ENCODE measurements at places on chromosomes 6 and 20.

GRCh38 chr6:128271011-128271410, 249.4 kb downstream of the PTPRK start:
- no peak overlapping the region for H3K27ac ChIP-seq
- H3K36me3 ChIP-seq, result no peaks in the 10 kb centered on the region
- no peak overlapping the region for H3K4me3 ChIP-seq
- no peaks in the 10 kb centered on the region for H3K27me3 ChIP-seq
- H3K4me1 ChIP-seq, result peaks cover 21% of the 10 kb centered on the region

DNA sequence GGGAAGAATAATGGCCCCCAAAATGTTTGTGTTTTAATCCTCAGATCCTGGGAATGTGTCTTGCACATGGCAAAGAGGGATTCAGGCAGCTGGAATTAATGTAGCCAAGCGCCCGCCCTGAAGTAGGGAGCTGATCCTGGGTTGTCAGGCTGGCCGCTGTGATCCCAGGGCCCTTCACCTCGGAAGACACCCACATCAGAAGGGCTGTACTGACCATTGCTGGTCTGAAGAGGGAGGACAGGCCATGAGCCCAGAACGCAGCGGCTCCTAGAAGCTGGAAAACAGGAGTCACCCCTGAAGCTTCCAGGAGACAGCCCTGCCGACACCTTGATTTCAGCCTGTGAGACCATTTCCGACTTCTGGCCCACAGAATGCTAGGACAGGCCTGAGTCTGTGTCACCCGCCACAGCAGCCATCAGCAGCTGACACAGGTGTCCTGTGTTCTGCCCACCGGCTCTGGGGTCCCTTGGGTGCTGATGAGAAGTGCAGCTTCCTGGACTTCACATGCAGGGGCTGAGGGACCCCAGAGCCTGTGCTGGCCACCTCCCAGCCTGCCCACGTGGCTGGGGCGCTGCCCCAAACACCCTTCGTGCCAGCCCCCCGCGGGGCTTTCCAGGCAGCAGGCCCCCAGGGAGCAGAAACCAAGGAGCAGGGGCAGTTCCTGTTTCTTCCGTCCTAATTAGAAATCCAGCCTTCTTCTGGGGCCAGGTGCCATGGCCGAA, 86.3 kb downstream of the ERMARD start:
- H3K4me3 ChIP-seq, result no peak overlapping the region
- no peaks in the 10 kb centered on the region for H3K27me3 ChIP-seq
- DNase-seq, result peak; percentile 44
- no peaks in the 10 kb centered on the region for H3K36me3 ChIP-seq
- H3K4me1 ChIP-seq, result no peaks in the 10 kb centered on the region
- H3K27ac ChIP-seq, result no peak overlapping the region

GRCh38 chr6:9783567-9783966, 631.3 kb downstream of the TFAP2A start:
- H3K4me1 ChIP-seq, result no peaks in the 10 kb centered on the region
- no peak overlapping the region for H3K4me3 ChIP-seq
- no peak for DNase-seq

DNA sequence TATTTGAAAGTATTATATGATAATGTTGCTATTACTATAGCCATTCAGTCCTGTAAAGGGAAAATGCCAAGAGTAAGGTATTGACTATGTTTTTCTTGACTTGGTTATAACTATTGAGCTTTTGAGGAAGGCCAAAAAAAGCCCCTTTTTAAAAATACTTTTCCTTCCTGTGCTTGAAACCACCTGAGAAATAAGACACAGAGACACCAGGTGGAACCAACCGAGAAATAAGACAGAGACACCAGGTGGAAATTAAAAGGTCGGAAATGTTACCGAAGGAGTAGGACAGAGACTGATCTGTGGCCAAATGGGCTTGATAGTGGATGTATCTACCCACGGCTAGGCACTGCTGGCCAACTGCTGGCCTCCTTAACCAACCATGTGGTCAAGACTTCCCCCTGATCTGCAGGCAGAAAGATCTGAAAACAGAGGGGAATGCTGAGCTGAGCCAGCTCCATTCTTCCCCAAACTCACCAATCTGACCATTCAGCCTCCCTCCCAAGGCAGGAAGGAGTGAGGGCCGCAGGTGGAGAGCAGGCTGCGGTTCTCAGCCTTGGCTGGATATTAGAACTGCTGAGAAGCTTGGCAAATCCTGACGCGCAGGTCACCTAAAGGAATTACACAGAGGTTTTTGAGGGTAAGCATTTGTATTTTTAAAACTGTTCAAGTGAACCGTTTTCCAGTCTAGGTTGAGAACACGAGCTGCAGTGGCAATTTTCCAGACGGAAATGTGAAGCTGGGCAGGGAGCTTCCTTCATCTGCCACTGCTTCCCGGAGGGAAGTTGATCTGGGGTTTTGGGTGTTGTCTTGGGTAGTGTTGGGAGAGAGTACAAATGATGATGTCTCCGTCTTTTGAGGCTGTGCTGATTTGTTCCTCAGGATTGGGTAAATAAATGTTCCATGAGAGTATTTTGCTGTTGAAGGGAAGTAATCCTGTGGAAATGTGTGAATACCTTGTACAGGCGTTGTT, 121.7 kb upstream of the EXOC2 start:
- H3K27me3 ChIP-seq, result no peaks in the 10 kb centered on the region
- H3K4me1 ChIP-seq, result no peaks in the 10 kb centered on the region
- H3K36me3 ChIP-seq, result no peaks in the 10 kb centered on the region
- no peak overlapping the region for H3K4me3 ChIP-seq
- DNase-seq, result no peak

- H3K4me3 ChIP-seq, result no peak overlapping the region
- H3K27ac ChIP-seq, result no peak overlapping the region
- DNase-seq, result no peak
- no peaks in the 10 kb centered on the region for H3K4me1 ChIP-seq
- H3K36me3 ChIP-seq, result no peaks in the 10 kb centered on the region
Observed at GRCh38 chr6:126716032-126716431, 376.1 kb downstream of the CENPW start.

- DNase-seq, result no peak
- H3K4me3 ChIP-seq, result no peak overlapping the region
- no peaks in the 10 kb centered on the region for H3K4me1 ChIP-seq
- no peaks in the 10 kb centered on the region for H3K36me3 ChIP-seq
- H3K27me3 ChIP-seq, result no peaks in the 10 kb centered on the region
Observed at GRCh38 chr6:166650824-166651807, 24.1 kb upstream of the RPS6KA2 start.

DNA sequence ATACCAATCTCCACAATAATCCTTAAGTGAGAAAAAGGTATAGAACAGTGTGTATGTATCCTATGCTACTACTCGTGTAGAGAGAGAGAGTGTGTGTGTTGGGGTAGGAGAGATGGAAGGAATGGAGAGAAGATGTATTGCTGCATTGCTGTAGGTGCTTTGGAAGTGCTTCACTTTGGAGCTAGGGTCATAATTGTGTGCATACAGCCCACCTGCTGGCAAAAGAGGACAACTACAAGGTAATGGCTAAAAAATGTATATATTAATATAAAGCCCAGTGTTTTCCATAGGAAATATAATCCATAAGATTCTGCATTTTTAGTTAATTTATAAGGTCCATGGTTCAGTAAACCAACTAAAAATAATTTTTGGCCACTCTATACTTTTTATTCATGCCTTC, 36.1 kb downstream of the SERAC1 start:
- no peak for DNase-seq
- no peaks in the 10 kb centered on the region for H3K4me1 ChIP-seq
- no peak overlapping the region for H3K4me3 ChIP-seq

- no peaks in the 10 kb centered on the region for H3K36me3 ChIP-seq
- DNase-seq, result no peak
- no peak overlapping the region for H3K4me3 ChIP-seq
- no peaks in the 10 kb centered on the region for H3K27me3 ChIP-seq
- no peak overlapping the region for H3K27ac ChIP-seq
- no peaks in the 10 kb centered on the region for H3K4me1 ChIP-seq
Observed at GRCh38 chr6:47714802-47715201, 16.4 kb downstream of the ADGRF4 start.

DNA sequence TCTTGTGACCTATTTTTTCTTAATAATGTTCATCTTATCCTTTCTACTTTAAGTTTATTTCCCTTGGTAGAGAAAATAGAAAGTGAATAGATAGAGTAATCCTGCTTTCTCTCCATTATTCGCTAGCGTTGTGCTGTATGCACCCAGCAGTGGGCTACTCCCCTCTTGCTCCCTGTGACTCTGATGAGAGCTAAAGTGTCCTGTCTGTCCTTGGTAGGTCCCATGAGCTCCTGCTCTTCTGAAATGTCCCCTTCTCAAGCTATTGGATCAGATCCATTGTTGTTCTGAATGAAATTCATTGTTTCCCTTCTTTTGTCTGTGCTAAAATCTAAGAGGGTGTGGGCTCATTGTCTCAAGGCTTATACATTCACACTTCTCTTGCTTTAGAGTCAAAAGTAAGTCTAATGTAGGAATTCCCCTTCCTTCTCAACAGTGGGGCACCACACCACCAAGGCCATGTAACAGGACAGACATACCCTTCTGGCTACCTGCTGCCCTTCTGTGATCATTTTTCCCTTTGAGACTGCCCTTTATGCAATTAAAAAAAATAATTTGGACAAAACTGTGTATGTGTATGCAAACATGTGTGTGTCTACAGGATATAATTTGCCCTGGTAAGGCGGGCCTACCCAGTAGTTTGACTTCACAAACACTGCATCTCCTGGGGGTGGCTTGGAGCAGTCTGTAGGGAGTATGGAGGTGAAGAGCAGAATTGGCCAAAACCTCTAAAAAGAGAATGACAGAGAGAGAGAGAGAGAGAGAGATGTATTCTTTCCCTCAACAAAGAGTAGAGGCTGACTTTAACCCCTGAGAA, 167.0 kb upstream of the MYLIP start:
- no peaks in the 10 kb centered on the region for H3K4me1 ChIP-seq
- no peak overlapping the region for H3K4me3 ChIP-seq
- DNase-seq, result no peak
- no peak overlapping the region for H3K27ac ChIP-seq
- no peaks in the 10 kb centered on the region for H3K27me3 ChIP-seq
- no peaks in the 10 kb centered on the region for H3K36me3 ChIP-seq

- peak overlapping the region; percentile 23 for H3K27ac ChIP-seq
- no peaks in the 10 kb centered on the region for H3K27me3 ChIP-seq
- H3K4me3 ChIP-seq, result no peak overlapping the region
- peak; percentile 82 for DNase-seq
- H3K4me1 ChIP-seq, result no peaks in the 10 kb centered on the region
Observed at GRCh38 chr6:42030585-42031506, 19.5 kb upstream of the TAF8 start.

GRCh38 chr20:38987777-38988176, 25.6 kb downstream of the DHX35 start:
- no peak overlapping the region for H3K27ac ChIP-seq
- no peaks in the 10 kb centered on the region for H3K36me3 ChIP-seq
- no peaks in the 10 kb centered on the region for H3K27me3 ChIP-seq
- no peak overlapping the region for H3K4me3 ChIP-seq

- peaks cover 6% of the 10 kb centered on the region for H3K4me1 ChIP-seq
- DNase-seq, result no peak
- no peak overlapping the region for H3K4me3 ChIP-seq
Observed at GRCh38 chr20:62525014-62525413, 49.2 kb upstream of the GATA5 start.

- H3K27ac ChIP-seq, result no peak overlapping the region
- H3K27me3 ChIP-seq, result no peaks in the 10 kb centered on the region
- no peak for DNase-seq
- H3K36me3 ChIP-seq, result no peaks in the 10 kb centered on the region
- no peak overlapping the region for H3K4me3 ChIP-seq
- no peaks in the 10 kb centered on the region for H3K4me1 ChIP-seq
Observed at GRCh38 chr6:156645097-156645496, 132.1 kb upstream of the ARID1B start.

GRCh38 chr6:114939630-114940029, 596.8 kb upstream of the HS3ST5 start:
- H3K36me3 ChIP-seq, result no peaks in the 10 kb centered on the region
- H3K27me3 ChIP-seq, result no peaks in the 10 kb centered on the region
- no peak overlapping the region for H3K4me3 ChIP-seq
- H3K4me1 ChIP-seq, result no peaks in the 10 kb centered on the region
- no peak overlapping the region for H3K27ac ChIP-seq

DNA sequence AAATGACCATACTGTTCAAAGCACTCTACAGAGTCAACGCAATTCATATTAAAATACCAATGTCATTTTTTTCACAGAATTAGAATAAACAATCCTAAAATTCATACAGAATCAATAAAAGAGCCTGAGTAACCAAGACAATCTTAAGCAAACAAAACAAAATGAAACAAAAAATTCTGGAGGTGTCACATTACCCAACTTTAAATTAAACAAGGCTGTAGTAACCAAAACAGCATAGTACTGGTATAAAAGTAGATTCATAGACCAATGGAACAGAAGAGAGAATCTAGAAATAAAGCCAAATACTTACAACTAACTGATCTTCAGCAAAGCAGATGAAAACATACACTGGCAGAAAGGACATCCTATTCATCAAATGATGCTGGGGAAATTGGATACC, 346.9 kb upstream of the JAG1 start:
- H3K27me3 ChIP-seq, result no peaks in the 10 kb centered on the region
- H3K4me1 ChIP-seq, result no peaks in the 10 kb centered on the region
- no peak overlapping the region for H3K4me3 ChIP-seq
- H3K27ac ChIP-seq, result no peak overlapping the region
- DNase-seq, result no peak
- no peaks in the 10 kb centered on the region for H3K36me3 ChIP-seq

DNA sequence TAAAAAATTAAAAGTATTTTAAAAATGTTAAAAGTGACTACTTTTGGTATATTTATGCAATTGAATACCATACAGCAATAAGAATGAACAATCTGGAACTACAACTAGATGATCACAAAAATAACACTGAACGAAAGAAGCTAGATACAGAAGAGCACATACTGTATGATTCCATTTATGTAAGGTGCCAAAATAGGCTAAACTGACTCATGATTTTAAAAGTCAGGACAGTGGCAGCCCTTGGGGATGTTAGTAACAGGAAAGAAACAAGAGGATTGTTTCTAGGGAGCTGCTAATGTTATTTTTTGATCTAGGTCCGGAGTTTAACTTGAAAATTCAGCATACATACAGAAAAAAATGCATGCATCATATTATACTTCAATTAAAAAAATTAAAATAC, 42.3 kb downstream of the KIF13A start:
- peaks cover 44% of the 10 kb centered on the region for H3K4me1 ChIP-seq
- DNase-seq, result no peak
- H3K36me3 ChIP-seq, result no peaks in the 10 kb centered on the region
- no peaks in the 10 kb centered on the region for H3K27me3 ChIP-seq
- H3K27ac ChIP-seq, result no peak overlapping the region

GRCh38 chr6:40735521-40735920, 148.4 kb upstream of the LRFN2 start:
- no peaks in the 10 kb centered on the region for H3K4me1 ChIP-seq
- H3K4me3 ChIP-seq, result no peak overlapping the region
- H3K36me3 ChIP-seq, result no peaks in the 10 kb centered on the region
- no peak for DNase-seq
- no peak overlapping the region for H3K27ac ChIP-seq

GRCh38 chr6:39453241-39453640, 130.7 kb upstream of the KCNK16 start:
- H3K27me3 ChIP-seq, result no peaks in the 10 kb centered on the region
- H3K36me3 ChIP-seq, result no peaks in the 10 kb centered on the region
- no peaks in the 10 kb centered on the region for H3K4me1 ChIP-seq
- no peak overlapping the region for H3K27ac ChIP-seq
